Activated naive CD4-positive, alpha-beta T cell treated with Interleukin-2 at 50 U/mL for 16 hours (primary cell): ENCODE measurements at places on chromosomes 6 and 20.

DNA sequence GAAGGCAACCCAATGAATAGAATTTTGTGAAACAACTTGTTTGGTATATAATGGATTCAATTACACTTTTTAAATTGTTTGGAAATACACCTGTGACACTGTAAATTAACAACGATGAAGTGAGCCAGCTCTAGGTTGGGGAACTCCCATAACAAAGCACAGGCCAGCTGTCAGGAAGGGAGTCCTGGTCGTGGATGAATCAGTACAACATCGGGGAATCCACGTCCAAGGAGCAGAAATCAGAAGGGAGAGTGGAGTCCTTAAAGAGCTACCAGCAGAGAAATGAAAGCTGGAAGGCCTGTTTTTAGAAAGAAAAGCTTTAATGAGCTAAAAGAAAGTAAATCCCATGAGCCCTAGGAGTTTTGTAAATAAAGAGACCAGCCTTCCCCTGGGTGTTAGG lies 223.1 kb upstream of the SLC35B3 start:
- DNase-seq: no peak

DNA sequence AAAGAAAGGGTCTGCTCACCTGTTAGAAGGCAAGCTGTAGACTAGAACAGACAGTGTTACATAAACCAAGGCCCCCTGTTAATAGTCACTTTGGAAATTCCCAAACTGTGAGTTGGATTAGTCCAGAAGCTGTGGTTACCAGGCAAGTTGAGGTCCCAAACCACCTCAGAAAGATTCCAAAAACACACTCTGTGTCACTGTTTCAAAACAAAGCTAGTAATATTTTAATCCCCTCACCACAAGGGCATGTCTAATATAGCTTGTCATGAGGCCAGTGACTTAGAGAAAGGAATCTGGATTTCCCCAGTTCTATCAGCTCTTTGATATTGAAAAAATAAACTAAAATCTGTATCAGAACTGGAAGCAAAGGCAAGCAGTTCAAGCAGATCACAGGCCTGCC lies 244.6 kb downstream of the HAO1 start:
- no peak for DNase-seq

GRCh38 chr6:104952911-104953399 lies 4.0 kb upstream of the LIN28B start:
- no peak for DNase-seq

DNA sequence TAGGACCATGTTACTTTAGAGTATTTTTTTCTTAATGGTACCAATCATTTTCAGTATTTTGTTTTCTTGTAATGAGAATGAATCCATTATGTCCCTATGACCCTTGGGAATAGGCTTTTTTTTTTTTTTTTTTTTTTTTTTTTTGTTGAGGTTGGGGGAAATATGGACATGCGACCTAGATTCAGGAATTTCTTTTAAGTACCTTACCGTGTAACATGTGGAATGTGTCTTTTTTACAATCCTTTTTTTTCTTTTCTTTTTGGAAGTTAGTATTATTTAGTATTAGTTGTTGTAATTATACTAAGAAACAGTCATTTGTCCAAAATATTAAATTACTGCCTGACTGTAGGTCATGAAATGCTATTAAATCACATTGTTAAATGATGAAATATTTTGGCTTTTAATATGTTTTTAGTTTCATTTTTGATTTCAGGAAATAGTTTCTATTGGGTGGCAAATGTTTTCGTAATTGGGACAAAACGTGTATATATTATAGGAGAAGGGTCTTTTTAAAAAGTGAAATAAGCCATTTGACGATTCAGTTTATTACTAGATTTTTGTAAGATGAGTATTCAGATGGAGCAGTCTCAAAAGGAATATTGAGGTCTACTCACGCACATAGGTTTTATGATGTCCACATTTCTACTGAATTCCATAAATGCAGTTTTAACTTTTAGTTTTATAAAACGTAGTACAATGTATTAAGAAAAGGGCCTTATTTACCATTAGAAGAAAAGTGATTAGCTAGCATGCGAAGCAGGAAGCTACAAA lies 4.9 kb downstream of the ARID1B start:
- no peak for DNase-seq

GRCh38 chr6:6714118-6714897 lies 125.8 kb downstream of the LY86 start:
- DNase-seq: no peak

GRCh38 chr6:40972814-40973213 lies 66.2 kb downstream of the UNC5CL start:
- no peak for DNase-seq

GRCh38 chr20:62984666-62985443 lies 21.9 kb downstream of the BHLHE23 start:
- no peak for DNase-seq

GRCh38 chr20:9532069-9532838 lies 17.9 kb downstream of the LAMP5 start:
- no peak for DNase-seq

GRCh38 chr6:31287619-31288018 lies 15.7 kb upstream of the HLA-C start:
- no peak for DNase-seq

GRCh38 chr6:83431545-83432155 lies 799 bp upstream of the ME1 start:
- no peak for DNase-seq

- DNase-seq: peak; percentile 33
Measured at GRCh38 chr6:13908955-13909381, 15.8 kb upstream of the RNF182 start.

DNA sequence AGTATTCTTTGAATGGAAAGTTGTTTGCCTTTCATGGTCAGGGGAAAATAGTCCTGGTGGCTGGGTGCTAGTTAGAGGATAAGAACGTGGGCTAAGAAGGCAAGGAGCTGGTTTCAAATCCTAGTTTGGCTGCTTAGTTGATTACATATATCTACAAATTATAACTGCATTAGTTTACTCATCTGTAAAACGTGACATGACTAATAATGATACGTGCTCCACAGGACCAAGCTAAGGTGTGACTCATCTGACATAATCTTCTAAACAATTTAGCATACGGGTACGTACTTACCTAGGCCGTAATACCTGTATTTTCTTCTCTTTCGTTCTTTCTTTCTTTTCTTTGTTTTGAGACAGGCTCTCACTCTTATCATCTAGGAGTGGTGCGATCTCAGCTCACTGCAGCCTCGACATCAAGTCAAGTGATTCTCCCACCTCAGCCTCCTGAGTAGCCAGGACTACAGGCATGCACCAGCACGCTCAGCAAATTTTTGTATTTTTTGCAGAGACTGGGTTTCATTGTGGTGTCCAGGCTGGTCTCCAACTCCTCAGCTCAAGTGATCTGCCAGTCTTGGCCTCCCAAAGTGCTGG lies 1274.2 kb upstream of the GJE1 start:
- no peak for DNase-seq

DNA sequence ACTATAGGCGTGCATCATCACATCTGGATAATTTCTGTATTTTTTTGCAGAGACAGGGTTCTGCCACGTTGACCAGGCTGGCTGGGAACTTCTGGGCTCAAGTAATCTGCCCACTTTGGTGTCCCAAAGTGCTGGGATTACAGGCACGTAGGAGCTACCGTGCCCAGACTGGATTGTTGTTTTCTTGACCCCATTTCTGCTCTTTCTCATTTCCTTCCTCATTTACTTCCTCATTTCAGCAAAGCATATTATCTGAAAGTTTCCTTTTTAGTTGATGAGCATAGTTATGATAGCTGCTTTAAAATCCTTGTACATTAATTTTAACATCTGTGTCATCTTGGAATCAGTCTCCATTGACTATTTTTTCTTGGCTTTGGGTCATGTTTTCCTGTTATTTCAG lies 301.0 kb upstream of the RUNX2 start:
- no peak for DNase-seq

DNA sequence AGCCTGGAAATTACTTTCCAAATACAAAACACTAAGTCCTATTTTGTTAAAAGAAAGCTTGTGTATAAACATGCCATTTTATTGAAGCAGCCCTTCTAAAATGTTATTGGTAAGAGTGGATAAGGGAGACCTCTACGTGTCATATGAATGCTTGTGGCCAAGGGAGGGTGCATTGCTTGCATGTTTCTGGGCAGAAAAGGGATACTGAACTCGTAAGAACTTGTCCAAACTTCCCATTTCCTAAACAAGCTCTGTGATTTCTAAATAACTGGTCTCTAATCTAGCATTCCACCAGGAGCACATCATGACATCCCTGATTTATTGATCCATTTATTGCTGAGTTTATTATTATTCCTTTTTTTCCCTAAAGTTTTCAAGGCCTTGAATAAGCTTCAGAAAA lies 474.1 kb downstream of the CD109 start:
- DNase-seq: no peak

DNA sequence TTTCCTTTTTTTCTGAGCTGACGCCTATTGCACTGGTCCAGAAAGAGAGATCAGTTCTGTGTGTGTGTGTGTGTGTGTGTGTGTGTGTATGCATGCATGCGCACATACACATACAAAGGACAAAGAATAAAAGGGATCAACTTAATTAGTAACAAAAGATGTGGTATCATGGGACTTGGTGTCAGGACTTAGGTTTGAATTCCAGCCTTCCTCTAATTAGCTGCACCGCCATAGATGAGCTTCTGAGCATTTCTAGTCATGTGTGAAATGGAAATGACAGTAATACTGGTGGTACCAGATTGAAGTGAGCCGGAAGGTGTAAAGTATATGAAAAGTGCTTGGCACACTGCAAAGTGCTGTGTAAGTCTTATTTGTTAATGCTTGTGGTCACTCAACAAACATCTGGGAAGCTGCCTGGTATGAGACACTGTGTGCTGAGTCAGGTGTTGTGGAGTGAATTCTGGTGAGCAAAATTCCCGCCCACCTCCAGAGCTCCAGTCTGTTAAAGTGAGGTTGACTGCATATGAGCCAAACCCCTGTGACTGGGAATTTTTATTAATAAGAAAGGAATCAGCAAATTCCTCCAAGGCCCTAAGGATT lies 12.4 kb downstream of the DAAM2 start:
- no peak for DNase-seq

DNA sequence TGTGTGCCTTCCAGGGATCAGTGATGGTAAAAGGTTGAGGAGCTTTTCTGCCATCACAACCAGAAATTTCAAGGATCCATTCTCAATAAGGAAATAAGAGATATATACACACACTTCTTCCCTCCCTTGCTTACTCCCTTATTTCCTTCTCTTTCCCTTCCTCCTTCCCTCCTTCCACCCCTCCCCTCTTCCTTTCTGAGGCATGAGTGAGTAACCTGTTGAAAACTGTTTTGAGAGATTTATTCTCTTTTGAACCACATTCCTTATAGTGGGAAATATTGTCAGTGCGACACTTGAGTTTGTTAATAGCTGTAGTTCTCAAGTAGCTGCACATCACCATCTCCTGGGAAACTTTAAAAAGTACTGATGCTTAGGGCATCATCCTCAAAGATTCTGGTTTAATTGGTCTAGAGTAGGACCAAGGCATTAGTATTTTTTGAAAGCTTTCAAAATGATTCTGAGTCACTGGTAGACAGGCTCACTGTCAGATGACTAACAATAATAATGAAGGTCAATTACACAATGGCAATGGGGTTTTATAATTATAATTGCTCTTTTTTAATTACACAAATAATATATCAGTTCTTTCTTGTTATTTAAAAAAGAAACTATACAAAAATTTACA lies 109.9 kb downstream of the POPDC3 start:
- no peak for DNase-seq

GRCh38 chr20:542777-543368 lies 717 bp downstream of the CSNK2A1 start:
- DNase-seq: peak; percentile 27

- DNase-seq: no peak
Measured at GRCh38 chr6:163994566-163994965, 580.0 kb downstream of the QKI start.

DNA sequence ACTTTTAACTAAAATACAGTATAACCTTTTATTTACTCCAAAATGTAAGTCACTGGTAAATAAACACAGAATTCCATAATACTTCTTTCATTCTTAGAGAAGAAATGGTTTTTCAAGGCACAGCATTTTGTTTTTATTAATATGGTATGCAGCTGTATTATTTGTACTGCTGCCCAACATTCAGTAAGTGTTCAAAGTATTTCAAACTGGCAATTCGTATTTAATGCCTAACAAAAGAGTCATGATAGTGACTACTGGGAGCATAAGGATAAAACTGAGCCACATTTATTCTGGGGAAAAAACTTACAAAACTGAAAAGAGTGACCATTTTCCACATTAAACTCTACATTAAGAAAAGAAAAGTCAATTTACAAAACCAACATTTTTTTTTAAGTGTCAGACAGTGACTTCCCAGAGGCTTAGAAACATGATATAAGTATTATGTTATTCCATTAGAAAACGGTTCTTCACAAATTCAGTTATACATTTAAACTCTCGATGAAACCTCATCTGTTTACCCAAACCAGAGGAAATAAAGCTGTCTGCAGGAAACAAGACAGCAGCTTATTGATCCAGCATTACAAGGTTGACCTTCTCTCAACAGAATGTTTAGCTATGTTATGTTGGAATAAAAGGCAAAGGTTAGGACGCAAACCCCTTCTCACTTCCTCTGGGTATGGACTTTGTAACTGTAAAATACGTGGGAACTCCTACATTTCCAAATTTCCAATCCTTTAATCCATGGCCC lies 24.3 kb downstream of the EPB41L2 start:
- no peak for DNase-seq

- DNase-seq: no peak
Measured at GRCh38 chr20:44395461-44396340, 40.2 kb downstream of the HNF4A start.

- no peak for DNase-seq
Measured at GRCh38 chr6:52190409-52190808, 4.2 kb downstream of the IL17A start.

DNA sequence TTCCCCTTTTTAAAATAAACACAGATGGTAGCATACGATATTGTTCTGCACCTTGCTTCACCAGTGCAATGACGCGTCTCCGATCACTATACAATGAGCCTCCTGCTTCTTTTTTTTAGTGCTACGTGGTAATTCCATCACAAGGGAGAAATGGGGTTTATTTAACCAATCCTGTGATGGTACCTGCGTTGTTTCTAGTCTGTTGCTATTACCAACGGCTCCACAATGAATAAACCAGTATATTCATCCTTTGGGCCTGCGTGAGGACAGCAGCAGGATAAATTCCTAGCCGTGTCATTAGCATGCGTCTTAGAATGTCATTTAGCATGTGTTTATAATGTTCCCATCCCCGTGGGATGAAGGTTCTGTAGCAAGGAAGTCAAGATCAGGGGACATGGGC lies 42.9 kb downstream of the GNAS-AS1 start:
- no peak for DNase-seq

GRCh38 chr6:40755046-40755681 lies 168.0 kb upstream of the LRFN2 start:
- DNase-seq: no peak

DNA sequence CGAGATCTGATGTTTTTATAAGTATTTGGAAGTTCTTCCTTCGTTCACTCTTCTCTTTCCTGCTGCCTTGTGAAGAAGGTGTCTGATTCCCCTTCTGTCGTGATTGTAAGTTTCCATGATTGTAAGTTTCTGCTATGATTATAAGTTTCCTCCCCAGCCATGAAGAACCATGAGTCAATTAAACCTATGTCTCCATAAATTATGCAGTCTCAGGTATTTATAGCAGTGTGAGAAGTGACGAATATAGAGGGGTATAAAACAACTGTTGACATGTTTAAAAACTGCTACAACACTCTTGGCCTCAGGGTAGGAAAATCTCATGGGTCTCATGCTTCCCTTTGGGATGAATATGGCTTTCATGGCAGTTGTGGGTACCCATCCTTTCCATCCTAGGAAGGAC lies 5.8 kb upstream of the WFDC2 start:
- no peak for DNase-seq

GRCh38 chr20:17594443-17594842 lies 24.6 kb downstream of the DSTN start:
- DNase-seq: no peak
